ENCODE measurements at places on chromosomes 12 and 14. TPM values are rescaled to one million over a fixed set of nuclear protein-coding genes. Genes with fewer than 3 reads are reported as not detected.

The CLEC6A gene
- total RNA-seq: not detected

The SELPLG gene
- not detected for total RNA-seq

The DLGAP5 gene
- total RNA-seq: 112 TPM

The C1QL4 gene
- 0.38 TPM for total RNA-seq

DNA sequence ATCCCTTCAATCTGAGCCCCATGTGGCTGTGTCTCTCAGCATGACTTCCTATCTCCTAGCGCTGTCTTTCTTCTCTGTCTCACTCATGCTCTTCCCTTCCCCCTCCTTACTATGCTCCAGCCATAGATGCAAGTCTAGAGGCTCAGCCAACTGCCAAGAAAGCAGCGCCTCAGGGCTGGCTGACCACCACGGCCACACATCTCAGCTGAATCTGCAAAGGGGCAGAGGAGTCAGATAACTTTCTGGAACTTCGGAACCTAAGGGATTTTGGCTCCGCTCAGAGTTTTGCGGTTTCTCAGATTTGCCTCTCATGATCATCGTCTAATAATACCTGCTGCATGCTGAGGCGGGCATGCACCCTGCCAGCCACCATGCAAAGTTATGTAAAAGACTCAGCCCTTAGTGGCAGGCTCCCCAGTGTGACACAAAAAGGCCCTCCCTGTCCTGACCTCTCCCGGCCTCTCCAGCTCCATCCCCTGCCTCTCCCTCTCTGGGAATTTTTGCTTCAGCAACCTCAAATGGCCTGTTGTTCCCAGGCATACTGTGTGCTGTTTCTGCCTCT is 5.0 kb upstream of the FGF6 start:
- H3K27ac ChIP-seq: peak overlapping the region; percentile 67
- no peaks in the 10 kb centered on the region for H3K27me3 ChIP-seq
- H3K4me1 ChIP-seq: peaks cover 6% of the 10 kb centered on the region
- peak; percentile 86 for DNase-seq

DNA sequence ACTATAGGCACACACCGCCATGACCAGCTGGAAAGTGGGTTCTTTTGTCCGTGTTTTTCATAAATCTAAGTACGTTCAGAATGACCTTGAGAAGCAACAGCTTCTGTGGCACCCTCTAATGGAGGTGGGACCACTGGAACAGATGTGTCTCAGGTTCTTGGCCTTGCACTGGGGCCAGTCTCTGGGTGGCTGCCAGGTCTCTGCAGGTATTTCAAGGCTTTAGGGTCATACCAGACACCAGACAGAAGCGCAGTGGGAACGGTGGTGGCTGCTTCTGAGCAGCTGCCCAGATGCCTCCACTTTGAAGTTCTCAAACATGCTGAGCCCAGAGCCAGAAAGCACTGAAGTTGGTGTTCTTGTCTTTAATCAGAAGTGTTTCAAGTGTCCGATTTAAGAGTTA is 75.0 kb upstream of the RBM19 start:
- no peak for DNase-seq
- H3K27me3 ChIP-seq: peaks cover 41% of the 10 kb centered on the region
- H3K4me3 ChIP-seq: no peak overlapping the region
- no peaks in the 10 kb centered on the region for H3K36me3 ChIP-seq

GRCh38 chr12:88235183-88235833 is 93.2 kb downstream of the TMTC3 start:
- H3K27ac ChIP-seq: no peak overlapping the region
- H3K4me3 ChIP-seq: no peak overlapping the region
- no peaks in the 10 kb centered on the region for H3K27me3 ChIP-seq
- no peaks in the 10 kb centered on the region for H3K4me1 ChIP-seq
- H3K36me3 ChIP-seq: no peaks in the 10 kb centered on the region
- no peak for DNase-seq

GRCh38 chr12:120571299-120571698 is 9.9 kb downstream of the POP5 start:
- peaks cover 7% of the 10 kb centered on the region for H3K4me1 ChIP-seq
- H3K27me3 ChIP-seq: no peaks in the 10 kb centered on the region
- peaks cover 92% of the 10 kb centered on the region for H3K36me3 ChIP-seq
- no peak for DNase-seq
- H3K27ac ChIP-seq: no peak overlapping the region
- peak overlapping the region; percentile 45 for H3K4me3 ChIP-seq

DNA sequence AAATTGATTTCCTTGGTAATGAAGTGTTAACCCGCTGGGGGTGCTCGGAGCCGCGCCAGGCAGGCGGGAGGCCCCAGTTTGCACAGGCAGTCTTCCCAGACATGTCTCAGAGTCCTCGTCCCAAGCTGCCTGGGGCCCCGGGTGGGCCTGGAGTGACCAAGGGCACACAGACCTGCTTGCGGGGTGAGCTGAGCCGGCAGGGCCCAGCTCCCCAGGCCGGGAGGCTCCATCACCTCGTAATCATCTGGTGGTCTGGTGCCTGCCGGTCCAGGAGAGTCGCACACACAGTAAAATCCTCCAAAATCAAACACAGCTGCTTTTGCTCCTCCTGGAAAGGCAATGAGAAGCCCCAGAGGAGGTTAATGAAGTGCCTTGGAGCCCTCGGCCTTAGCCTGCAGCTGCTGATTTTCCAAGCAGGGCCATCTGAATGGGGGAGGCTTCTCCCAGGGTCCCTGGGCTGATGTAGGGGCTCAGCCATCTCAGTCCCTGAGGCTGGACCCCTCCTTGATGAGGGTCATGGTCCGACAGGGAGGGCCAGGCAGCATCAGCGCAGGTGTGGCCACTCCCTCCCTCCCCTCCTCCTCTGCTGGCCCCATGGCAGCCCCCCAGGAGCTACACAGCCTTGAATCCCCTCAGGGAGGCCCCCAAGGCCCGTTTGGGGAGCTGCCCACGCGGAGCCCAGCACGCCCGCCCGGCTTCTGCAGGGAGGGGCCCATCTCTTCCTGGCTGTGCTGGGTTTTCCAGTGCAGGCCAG is 39.4 kb upstream of the FBRSL1 start:
- H3K27me3 ChIP-seq: no peaks in the 10 kb centered on the region
- no peaks in the 10 kb centered on the region for H3K36me3 ChIP-seq
- no peaks in the 10 kb centered on the region for H3K4me1 ChIP-seq
- H3K4me3 ChIP-seq: no peak overlapping the region
- no peak overlapping the region for H3K27ac ChIP-seq

DNA sequence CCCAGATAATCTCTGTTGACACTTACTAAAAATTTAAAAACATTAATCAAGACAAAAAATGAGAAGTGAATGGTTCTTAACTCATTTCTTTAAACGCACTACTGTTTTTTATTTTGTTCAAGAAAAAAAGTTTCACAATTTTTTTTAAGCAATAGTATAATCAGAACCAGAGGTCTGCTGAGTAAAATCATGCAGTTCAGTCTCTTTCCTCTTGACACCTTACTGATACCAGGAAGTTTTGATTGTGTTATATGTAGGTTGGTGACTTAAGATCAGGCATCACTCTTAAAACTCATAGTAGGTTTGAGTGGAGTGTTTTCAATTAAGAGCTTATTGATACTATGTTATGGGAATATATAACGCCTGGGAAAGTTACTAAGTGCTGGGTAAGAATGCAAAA is 121.4 kb downstream of the TRMT5 start:
- no peaks in the 10 kb centered on the region for H3K4me1 ChIP-seq
- peaks cover 10% of the 10 kb centered on the region for H3K36me3 ChIP-seq
- H3K27ac ChIP-seq: no peak overlapping the region

DNA sequence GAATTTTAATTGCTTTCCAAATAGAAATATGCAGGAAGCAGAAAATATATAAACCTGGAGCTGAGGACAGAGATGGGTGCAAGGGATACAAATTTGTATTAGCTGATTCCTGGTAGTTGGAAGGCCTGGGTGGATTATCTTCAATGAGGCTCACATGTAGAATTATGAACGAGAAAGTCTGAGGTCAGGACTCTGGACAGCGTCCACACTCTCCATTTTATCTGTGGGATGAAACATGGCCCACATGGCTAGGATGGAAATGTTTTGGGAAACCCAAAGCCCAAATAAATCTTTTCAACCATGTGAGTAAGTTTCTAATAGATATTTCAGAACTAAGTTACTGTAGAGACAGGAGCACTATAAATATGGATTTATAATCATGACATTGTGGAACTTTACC is 256.1 kb downstream of the APAF1 start:
- no peaks in the 10 kb centered on the region for H3K4me1 ChIP-seq
- H3K27ac ChIP-seq: no peak overlapping the region
- peaks cover 20% of the 10 kb centered on the region for H3K27me3 ChIP-seq

All from endodermal cell (in vitro differentiated cells).